Brain pericyte (primary cell): ENCODE measurements at places on chromosomes 12 and 14.

- DNase-seq: no peak
Measured at GRCh38 chr12:34391771-34392581, 369.7 kb downstream of the ALG10 start.

- DNase-seq: no peak
Measured at GRCh38 chr12:91773749-91774429, 371.8 kb downstream of the BTG1 start.

- DNase-seq: no peak
Measured at GRCh38 chr14:39085933-39086332, 17.1 kb downstream of the SEC23A start.

GRCh38 chr12:63420206-63420644 is 248.1 kb downstream of the DPY19L2 start:
- peak; percentile 59 for DNase-seq

- DNase-seq: no peak
Measured at GRCh38 chr12:113997365-113997764, 31.2 kb upstream of the RBM19 start.

DNA sequence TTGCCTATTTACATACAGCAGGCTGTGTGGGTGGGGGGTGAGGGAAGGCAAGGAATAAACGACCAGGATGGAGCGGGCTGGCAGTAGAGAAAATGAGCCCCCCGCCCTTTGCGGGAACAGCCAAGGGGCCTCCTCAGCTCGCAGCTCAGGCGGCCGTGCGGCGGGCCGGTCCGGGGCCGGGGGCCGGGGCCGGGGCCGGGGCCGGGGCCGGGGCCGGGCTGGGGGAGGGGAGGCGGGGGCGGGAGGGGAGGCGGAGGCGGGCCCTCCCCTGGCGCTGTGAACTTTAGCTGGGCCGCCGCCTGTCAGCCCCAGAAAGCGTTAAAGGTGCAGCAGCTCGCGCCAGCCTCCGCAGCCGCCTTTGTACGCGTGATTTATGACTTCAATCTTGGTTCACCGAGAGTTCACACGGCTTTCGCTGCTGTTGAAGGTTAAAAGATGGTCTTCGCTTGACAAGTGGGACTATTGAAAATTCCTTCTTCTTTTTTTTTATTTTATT is 28.8 kb downstream of the HOXC4 start:
- DNase-seq: no peak
